ENCODE measurements at places on chromosomes 16 and 17.
A peak's percentile ranks its signal among the peaks of the same experiment; 100 is the strongest.

GRCh38 chr16:85253084-85253941 lies 141.0 kb upstream of the CIBAR2 start:
- no peak for DNase-seq

- no peak for DNase-seq
Measured at GRCh38 chr16:28537076-28537475, 1.7 kb downstream of the NUPR1 start.

GRCh38 chr16:47519546-47519945 lies 58.4 kb downstream of the PHKB start:
- DNase-seq: no peak

GRCh38 chr17:79844869-79845600 lies 5.8 kb upstream of the CBX4 start:
- no peak for DNase-seq

GRCh38 chr16:57736419-57737351 lies 1.1 kb downstream of the KATNB1 start:
- peak; percentile 71 for DNase-seq

- DNase-seq: no peak
Measured at GRCh38 chr16:67923414-67924116, 8.1 kb downstream of the CTRL start.

DNA sequence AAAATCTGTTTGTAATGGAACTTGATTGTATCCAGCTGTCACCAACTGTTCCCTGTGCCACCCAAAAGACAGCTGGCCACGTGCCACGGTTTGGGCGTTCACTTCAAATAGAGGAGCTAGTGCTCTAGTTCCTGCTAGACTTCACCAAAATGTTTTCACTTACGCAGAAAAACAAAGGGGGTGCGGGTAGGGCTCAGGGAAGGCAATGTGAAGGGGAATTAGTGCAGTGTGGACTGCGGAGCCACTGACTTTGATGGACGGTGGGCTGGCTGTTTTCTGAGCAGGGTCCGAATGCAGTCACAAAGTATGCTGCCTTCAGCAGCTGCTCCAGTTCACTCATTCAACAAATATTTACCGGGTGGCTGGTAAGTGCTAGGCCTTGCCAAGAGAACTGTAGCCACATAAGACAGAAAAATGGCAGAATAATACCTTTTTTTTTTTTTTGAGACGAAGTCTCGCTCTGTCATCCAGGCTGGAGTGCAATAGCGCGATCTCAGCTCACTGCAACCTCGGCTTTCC lies 7.6 kb upstream of the CYTH1 start:
- DNase-seq: peak; percentile 61

GRCh38 chr17:32323811-32324491 lies 18.0 kb downstream of the C17orf75 start:
- DNase-seq: no peak

DNA sequence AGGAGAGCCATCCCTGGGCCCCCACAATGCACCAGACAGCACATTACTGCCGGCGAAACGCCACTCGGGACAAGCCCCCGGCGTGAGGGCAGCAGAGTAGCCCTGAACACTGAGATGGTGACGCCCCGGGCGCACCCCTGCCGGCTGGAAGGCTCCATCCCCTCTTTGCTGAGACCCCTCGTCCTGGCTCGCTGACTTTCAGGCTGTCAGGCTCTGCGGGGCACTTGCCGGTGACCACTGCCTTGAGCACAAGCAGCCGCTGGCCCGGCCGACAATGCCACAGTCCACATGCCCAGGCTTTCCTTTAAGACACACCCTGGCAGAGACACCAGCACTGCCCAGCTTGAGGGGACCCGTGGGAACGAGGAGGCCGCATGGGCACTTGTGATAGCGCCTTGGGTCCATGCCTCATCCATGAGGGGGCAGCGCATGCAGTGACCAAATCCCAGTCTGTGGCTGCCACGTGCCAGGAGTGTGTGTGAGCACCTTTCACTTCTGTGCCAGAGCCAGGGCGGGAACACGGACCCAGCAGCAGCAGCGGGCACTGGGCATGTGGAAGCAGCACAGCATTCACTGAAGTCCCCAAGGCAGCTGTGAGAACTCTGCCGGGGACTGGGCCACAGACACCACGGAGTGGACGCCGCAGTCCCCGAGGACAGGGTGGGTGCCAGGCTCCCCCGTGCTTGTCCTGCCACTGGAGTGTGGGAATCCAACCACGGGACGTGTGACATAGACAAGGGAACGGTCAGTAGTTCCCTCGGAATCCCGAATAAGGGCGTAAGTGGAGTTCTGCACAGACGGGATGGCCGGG lies 24.5 kb downstream of the NDUFAF8 start:
- no peak for DNase-seq

DNA sequence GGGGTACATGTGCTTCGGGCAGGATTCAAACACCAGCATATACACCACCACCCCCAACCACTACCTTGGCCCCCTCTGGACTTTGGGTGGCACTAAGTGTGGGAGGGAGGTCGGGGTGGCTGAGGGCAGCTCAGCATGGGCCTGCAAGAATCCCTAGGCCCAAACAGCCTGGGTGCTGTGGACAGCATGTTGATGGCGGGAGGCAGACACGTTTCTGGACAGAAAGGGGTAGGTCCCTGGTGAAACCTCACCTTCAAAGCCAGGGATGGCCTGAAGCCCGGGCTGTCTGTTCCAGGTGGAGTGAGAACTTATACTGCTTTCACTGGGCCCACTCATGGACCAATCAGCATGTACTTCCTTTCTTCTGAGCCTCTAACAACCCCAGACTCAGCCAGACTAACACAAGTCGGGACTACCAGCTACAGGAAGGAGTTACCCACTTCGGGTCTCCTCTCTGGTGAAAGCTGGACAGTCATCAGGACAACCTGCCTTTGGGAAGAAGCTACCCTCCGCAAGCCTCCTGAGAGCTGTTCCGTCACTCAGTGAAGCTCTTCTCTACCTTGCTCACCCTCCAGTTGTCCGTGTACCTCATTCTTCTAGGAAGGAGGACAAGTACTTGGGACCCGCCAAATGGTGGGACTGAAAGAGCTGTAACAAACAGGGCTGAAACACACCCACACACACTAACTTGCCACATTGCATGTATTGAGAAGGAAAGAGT lies 203.0 kb downstream of the CPPED1 start:
- no peak for DNase-seq

- DNase-seq: peak; percentile 13
Measured at GRCh38 chr17:80892900-80893603, 98.6 kb upstream of the CHMP6 start.

DNA sequence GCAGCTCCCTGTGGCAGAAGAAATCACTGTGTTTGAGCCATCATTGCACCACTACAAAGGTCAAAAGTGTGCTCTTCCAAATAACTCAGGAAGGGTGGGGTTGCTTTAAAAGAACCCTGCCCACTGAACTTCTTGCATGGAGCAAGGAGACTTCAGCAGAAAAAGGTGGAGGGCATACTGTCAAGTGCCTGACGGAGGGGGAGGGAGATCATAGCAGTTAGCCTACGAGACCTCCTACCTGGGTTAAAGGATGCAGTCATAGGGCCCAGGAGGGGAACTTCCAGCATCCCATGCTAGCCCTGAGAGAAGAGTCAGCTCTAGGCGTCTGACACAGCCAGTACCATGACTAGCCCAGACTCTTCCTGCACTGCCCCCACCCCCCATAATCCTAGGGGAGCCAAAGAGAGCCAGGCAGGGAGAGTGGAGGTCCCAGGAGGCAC lies 45.3 kb upstream of the MSI2 start:
- no peak for DNase-seq

DNA sequence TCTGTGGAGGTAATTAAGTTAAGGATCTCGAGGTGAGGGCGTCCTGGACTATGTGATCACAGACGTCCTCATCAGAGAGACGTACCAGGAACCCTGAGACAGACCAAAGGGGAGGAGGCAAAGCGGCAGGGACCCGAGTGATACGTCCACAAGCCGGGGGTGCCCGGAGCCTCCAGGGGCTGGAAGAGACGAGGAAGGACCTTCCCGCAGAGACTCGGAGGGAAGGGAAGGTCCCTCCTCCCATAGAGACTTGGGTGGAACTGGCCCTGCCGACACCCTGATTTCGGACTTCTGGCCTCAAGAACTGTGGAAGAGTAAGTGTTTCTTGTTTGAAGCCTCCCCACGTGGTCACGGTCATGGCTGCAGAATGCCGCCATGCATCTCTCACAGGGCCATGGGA lies 30.8 kb downstream of the LMF1 start:
- no peak for DNase-seq

GRCh38 chr16:72827866-72828265 lies 220.1 kb downstream of the ZFHX3 start:
- no peak for DNase-seq

- DNase-seq: no peak
Measured at GRCh38 chr16:89343501-89344457, 126.3 kb downstream of the ZNF778 start.

DNA sequence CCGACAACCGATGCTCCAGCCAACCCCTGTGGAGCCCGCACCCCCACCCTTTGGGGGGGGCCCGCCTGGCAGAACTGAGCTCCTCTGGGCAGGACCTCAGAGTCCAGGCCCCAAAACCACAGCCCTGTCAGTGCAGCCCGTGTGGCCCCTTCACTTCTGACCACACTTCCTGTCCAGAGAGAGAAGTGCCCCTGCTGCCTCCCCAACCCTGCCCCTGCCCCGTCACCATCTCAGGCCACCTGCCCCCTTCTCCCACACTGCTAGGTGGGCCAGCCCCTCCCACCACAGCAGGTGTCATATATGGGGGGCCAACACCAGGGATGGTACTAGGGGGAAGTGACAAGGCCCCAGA lies 17.9 kb downstream of the NGFR start:
- DNase-seq: no peak

GRCh38 chr16:25596194-25596593 lies 95.6 kb upstream of the HS3ST4 start:
- no peak for DNase-seq

DNA sequence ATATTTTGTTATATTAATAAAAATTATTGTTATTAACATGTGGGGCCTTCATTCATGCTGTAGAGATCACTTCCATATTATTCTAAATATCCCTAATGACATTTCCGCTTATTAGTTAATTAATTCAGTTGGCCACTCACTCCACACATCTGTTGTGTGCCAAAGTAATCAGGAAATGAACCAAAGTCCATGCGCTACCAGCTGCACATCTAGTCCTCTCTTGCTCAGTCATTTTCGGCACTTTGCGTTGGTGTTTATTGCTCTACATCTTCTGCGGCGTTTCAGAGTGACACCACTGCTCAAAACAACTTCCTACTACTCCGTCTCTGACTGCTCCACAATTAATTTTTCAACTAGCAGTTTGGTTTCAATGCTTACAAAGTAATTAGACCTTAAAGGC lies 101.4 kb upstream of the ZFHX3 start:
- no peak for DNase-seq

DNA sequence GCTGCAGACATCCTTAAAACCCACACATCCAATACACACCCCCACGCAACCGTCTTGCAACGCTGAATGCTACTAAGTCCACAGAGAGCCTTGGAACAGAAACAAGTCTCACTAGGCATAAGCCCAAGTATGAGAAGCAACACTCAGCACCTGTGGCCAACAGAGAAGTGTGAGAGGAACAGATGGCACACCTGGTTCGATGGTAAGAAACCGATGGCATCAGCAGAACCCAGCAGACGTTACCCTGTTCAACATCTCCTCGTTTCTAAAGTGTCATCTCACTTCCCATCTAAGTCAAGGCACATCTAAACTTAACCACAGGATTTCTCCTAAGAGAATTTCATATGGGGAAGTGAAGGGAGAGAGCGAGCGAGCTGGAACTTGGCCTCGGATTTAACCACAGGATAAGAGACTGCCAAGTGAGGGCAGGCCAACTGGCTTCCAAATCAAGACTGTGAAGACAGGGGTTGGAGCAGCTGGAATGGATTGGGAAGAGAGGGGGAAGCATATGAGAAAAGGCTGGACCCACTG lies 41.0 kb downstream of the NXPH3 start:
- DNase-seq: no peak

DNA sequence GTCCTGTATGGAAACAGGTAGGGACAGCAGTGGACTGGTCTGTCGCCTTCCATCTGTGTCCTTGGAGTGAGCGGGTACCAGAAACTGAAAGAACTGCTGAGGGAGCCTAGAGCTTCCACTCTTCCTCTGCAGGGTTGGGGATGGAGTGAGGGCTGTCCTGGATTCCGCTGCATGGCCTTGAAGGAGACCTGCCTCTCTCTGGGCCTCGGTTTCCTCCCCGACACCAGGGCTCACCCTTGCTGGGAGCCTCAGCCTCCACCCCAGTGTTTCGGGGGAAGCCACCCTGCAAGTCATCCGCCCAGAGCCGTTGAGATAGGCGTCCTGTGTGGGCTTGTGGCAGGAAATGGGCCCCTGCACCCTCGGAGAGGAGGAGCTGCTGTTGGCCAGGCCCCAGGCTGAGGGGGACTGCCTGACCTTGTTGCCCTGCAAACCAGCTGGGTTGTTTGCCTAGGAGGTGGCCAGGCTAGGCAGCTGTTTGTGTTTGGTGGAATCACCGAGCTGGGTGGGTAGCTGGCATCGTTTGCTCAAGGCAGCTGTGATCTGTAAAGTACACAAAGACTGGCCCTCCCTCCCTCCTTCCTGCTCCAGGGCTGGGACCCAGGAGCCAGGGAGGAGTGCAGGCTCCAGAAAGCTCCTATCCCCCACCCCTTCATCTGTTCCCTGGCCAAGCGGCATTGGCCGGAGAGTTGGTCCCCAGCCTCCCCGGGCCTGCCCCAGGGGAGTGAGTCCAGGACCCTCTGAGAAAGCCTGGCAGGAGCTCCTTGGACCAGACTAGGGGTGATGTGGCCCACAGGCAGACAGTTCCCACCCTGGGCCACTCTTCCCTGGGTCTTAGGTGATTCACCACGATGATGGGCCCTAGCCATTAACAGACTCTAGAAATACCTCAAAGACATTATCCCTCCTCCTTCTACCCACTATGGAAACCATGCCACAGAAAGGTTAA lies 1.3 kb downstream of the RAB37 start:
- no peak for DNase-seq

DNA sequence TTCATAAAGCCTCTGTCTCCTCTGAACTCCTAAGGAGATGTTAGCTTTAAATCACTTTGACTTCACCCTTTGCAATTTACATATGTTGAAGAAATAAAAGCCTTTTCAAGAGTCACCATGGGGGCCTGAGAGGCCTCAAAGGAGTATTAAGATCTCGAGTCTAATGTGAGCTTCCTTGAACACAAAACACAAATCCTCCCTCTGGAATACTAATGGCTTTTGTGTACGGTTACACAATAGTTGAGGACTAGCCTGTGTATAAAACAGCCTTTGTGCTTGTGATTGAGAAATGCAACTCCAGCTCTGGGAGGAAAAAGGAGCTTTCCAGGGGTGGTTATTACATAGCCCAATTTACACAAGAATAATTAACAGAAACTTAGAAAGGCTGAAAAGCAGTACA lies 1140.2 kb downstream of the CDH11 start:
- DNase-seq: no peak

GRCh38 chr16:48188449-48189102 lies 32.8 kb upstream of the ABCC12 start:
- no peak for DNase-seq
